ENCODE measurements at places on chromosomes 11 and 22.

- no peak for DNase-seq
These were observed 17.7 kb downstream of the XRCC6 start for GRCh38 chr22:41638748-41639147.

DNA sequence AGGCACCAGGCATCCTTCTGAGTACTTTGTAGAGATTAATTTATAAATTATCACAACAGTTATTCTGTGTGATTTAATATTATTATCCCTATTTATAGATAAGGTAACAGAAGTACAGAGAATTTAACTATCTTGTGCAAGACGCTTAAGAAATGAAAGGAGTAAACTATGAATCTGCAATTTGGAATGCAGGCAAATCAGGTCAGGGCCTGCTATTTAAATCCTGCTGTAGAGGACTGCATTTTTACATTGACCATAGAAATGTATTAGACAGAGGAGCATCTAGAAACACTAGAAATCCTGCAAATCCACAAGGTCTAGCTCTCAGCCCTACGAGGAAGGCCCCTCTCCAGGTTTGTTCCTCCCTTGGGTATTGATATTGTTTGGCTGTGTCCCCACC is 336.2 kb downstream of the ETS1 start:
- peak; percentile 50 for DNase-seq

- DNase-seq = no peak
These were observed 160.0 kb downstream of the FCHSD2 start for GRCh38 chr11:72981971-72982685.

GRCh38 chr11:120054016-120054752 is 83.7 kb downstream of the TRIM29 start:
- DNase-seq = no peak

- peak; percentile 55 for DNase-seq
These were observed 8.3 kb upstream of the DLAT start for GRCh38 chr11:112016765-112017376.

DNA sequence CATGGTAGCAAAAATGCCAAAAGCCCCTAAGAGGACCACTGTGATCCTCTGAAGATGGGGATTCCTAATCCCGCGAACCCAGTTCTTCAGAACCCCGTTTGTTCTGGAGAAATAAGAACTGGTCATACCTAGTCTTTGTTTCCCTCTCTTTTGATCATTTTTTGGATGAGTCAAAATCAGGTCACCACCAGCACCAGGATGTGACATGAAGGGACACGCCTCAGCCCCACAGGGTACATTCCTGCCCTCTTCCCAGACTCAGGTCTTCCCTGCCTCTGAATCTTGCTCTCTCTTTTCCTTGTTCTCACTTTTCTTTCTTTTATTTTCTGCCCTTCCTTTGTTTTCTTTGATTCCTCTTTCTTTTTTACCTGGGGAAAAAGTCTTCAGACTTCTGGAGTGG is 14.6 kb upstream of the ANO1 start:
- DNase-seq = no peak

DNA sequence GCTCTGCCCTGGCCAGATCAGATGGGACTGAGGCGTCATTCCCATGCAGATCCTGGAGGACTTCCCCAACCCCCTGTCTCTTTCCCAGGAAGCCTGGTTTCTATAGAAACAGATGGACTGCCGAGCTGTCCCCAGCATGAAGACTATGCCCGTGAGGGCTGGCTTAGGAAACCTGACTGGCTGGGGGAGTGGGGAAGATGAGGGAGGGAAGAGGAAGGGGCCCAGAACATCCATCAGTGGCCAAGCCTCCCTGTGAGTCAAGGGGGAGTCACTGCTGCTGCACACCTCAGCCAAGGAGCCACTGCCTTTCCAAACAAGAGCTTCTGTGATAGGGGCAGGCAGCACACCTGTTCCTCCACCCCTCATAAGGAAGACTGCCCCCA is 5.8 kb downstream of the TP53I11 start:
- DNase-seq = no peak

DNA sequence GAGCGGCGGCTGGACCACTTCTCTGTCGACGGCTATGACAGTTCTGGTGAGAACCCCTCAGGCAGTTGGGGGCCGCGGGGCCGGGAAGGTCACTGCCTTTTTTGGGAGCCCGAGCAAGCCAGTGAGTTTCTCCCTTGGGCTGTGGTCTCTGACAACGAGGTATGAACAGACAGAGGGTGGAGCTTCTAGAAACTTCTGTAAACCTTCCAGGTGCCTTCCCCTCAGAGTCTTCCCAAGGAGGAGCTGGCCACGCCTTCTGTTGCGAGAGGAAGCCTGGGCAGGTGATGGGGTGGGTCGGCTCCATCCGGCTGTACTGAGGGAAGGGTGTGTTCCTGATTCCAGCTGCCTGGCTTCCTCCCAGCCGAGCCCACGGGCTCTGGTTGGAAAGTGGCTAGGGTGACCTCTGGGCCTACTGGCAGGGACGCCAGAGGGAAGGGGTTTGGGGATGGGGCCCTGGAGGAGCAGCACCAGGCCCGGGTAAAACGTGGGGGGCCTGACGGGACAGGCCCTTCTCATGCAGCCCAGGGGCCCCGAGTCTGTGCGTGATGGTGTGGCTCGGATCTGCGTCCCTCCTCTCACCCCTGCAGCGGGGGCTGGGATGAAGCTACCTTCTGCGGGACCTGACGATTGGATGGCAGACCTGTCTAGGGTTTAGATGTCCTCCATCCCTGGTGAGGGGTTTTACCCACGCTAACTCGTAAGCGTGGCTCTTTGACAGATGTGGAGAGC is 110.8 kb downstream of the KCNQ1OT1 start:
- no peak for DNase-seq

DNA sequence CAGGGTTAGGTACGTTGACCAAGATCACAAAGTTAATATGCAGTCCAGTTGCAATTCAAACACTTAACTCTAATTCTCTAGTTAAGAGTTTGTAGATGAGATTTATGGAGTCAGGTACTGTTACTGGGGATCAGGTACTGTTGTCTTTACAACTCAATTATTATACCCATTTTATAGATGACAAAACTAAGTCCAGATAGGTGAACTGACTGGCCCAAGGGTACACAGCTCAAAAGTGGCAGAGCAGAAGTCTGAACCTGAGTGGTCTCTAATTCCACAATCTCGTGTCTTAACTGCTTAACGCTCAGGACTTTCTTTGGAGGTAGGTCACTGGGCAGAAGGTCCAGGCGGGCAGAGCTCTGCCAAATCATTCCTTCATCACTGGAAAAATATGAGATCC is 77.5 kb downstream of the DSCAML1 start:
- no peak for DNase-seq

Data from EH (cell line).